ENCODE measurements at places on chromosomes 2 and 18. TPM values are rescaled to one million over a fixed set of nuclear protein-coding genes. Genes with fewer than 3 reads are reported as not detected.

- DNase-seq, result peak; percentile 11
These were observed 16.6 kb downstream of the HJURP start for GRCh38 chr2:233837694-233838229.

DNA sequence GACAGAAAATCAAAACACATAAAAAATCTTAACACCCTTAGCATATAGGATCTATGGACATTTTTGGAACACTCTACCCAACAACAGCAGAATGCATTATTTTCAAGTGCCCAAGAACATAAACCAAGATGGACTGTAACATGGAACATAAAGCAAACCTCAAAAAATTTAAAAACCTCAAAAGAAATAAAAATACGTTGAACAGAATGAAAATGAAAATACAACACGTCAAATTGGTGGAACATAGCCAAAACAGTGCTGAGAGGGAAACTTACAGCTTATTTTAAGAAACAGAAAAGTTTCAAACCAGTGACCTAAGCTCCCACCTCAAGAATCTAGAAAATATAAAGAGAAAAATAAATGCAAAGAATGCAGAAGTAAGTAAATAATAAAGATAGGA is 58.3 kb upstream of the BCL2L11 start:
- no peak for DNase-seq

DNA sequence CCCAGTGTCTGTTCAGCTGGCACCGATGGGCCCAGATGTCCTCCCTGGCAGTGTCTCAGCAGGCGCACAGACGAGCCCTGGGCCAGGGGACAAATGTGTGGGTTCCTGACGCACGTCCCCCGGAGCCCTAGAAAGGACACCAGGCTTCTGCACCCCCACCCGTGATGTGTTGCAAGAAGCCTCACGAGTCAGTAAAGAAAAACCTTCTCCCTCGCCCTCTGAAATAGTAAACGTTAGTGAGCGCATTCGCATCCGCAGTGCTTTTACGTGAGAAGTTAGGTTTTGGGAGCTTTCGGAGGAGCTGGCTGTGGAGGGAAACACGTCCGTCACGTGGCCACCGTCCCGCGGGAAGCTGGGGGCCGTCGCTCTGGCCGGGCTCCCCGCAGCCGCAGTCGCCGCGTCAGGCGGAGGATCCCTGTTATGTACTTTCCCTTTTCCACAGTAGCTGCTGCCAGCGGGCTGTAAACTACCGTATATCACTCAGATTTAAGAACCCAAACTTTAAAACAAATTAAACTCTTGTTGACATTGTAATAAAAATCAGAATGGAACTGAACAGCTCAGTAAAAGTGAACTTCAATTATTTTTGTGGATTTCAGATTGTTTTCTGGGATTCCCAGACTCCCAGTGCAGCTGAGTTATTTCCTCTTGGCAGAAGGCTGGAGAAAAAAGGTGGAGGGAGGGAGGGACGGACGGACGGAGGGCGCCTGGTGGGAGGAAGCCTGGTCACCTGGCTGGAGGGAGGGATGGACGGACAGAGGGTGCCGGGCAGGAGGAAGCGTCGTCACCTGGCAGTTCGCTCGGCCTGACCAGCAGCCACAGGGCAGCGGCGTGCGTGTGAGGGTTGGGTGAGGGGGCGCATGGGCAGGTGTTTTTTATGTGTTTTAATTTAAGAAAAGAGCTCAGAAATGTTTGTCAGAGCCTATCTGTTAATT is 112.1 kb downstream of the NFATC1 start:
- peak; percentile 77 for DNase-seq

GRCh38 chr2:109143214-109144187 is 14.5 kb downstream of the SH3RF3 start:
- DNase-seq, result peak; percentile 75

GRCh38 chr2:112195167-112195766 is 57.1 kb downstream of the FBLN7 start:
- DNase-seq, result no peak

DNA sequence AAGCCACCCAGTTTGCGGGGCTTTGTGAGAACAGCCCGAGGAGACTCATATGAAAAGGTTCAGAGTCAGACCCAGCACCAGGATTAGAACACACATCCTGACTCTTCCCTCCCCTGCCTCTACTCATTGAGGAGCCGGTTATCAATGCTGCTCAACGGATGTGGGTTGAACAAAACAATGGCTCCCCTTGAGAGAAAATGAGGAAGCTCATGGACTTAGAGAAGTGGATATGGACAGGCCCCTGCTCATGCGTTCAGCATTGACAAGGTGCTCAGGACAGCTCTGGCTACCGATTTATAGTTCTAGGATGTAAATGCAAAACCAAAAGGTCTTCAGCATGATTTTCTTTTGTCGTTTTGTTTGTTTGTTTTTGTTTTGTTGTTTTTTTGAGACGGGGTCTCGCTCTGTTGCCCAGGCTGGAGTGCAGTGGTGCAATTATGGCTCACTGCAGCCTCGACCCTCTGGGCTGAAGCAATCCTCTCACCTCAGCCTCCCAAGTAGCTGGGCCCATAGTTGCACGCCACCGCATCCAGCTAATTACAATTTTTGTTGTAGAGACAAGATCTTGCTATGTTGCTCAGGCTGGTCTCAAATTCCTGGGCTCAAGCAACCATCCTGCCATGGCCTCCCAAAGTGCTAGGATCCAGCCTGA is 32.0 kb upstream of the AGAP1 start:
- DNase-seq, result no peak

CMPK2 gene
- total RNA-seq, result 13.2 TPM

GRCh38 chr2:38598991-38599295 is 3.8 kb downstream of the HNRNPLL start:
- DNase-seq, result no peak

- no peak for DNase-seq
These were observed 504 bp downstream of the ASAP2 start for GRCh38 chr2:9206991-9207640.

DNA sequence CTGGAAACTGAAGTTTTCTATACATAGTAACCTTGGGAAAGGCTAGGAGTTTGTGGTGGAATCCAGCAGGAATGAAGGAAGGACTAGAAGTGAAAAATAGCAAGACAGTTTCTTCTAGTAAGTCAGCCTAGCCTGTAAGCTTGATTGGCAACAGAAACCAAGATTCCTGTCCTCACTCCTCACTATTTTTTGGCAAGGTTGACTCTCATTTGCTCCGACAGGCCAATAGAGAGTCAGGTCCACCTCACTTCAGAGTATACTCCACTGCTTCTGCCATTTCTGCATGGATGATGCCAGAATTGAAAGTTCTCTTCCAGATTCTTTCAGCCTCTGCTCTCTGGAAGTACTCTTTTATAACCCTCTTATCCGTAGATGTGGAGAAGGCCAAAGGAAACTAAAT is 352.4 kb downstream of the ZNF516 start:
- DNase-seq, result no peak

DNA sequence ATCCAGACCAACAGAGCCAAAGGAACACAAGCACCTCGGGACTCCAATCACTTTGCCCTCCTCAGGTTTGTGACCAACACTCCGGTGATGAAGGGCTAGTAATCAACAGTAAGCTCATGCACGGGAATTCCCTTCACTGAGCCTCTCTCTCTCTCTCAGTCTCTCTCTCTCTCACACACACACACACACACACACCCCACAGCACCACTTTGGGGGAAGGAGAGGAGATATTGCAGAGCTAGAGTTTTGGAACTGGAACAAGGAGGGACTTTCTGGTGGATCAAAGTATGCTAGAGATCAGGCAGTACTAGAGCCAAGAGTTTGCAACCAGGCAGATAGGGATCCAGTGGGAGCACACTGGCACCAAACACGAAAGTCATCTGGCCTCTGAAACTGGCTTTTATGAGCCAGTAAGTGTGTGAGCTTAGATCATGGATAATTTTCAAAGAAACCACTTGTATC is 98.7 kb downstream of the ANKRD44 start:
- no peak for DNase-seq

DNA sequence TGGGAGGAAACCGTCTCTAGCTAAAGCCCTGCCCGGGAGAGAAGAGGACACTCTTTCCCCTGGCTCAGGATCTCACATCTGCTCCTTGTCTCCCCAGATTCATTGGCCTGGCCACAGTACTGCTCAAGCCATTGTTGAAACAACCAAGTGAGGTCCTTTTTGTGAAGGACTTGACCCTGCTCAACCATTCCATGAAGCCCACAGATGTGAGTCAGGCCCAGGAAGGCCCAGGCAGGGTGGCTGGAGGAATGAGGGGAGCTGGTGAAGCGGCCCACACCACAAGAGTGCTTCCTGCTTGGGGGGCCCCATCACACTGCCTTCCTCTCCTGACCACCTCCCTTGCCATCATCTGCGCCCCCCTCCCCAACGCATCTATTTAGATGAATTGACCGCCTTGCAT is 5.1 kb downstream of the FER1L5 start:
- DNase-seq, result no peak

DNA sequence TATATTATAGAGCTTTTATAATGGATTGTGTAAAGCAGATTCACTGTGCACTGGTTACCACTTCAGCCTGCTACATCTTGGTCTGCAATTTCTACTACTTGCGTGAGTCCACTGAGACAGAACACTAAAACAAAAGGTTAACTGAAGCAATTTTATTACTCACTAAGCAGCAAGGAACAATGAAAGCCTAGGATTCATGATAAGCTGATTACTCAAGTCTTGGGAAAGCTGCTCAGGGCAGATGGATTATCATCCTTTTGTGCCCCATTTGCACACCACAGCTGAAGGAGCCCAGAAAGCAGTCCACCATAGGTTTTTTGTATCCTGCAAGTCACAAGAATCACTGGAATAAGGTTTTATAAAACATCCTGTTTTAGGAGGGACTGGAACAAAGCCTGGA is 1215.2 kb upstream of the TMEFF2 start:
- DNase-seq, result no peak

GRCh38 chr2:185375731-185376130 is 362.9 kb upstream of the FSIP2 start:
- DNase-seq, result no peak

DNA sequence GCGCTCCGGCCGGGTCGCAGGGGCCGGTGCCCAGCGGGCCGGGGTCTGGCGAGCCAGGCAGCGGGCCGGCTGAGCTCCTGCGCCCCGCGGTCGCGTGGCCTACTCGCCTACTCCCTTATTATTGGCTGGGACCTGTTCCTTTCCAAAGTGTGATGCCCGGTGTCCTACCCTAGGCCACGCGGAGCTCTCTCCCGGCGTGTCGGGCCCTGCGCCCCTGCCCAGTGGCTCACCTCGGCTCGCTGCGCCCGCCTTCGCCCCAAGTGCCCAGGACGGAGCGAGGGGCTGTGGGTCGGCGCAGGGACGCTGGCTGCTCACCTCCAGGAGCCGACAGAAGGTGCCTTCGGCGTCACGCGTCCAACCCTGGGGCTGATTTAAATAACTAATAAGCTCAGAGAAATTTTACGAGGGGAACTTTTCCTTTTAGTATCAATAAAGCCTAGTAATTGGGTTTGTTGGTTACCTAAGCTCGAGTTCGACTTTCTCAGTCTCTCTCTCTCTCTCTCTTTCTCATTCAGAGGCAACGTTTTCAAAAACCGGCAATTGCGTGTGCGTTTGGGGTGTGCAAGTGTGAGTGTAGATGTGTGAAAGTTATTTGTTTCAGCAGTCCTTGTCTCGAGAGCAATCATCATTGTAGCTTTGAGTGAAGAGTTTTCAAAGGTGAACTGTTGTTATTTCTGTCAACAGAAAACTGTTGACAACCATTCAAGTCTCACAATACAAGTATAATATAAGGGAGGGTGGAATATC is 7.0 kb upstream of the SATB2 start:
- no peak for DNase-seq

Measured in Peyer's patch (tissue), 4 donors.